ENCODE measurements at places on chromosomes 3 and 15.

- DNase-seq, result no peak
These were observed 683.5 kb downstream of the NR2F2 start for GRCh38 chr15:97014001-97014400.

GRCh38 chr3:49641292-49641691, 32.9 kb upstream of the APEH start:
- no peak for DNase-seq

- DNase-seq, result no peak
These were observed 57.7 kb upstream of the CTNNB1 start for GRCh38 chr3:41141433-41142167.

DNA sequence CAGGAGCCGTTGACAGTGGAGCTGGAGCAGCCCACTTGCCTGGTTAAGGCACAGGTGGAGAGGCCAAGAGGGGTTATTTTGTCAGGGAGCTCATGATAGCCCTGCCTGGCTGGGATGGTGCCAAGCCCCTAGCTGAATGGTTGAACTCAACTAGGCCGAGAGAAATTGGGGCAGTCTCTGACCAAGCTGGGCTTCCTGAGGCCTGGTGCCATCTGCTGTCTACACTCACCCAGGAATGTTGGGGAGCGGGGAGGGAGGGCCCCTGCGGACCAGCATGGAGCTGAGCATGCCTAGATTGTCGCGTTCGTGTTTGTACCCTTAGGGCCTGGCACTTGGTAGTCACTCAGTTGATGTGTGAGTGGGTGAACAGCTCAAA, 1.2 kb downstream of the BRPF1 start:
- DNase-seq, result no peak

DNA sequence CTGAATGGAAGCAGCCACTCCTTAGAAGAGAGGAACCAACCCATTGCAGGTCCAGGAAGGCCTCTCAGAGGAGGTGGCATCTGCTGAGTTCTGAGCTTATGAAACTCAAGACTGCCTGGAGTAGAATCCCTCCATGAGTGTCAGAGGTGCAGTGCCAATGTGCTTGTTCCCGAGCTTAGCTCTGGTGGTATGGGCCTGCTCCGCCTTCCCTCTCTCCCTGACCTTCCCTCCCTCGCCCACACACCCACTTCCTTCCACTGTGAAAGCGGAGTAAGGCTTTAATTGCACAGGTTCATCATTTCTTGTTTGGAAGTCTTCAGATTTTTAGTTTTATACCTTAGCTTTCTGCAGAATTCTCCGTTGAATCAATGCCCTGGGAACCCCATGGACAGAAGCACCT, 208.0 kb upstream of the BHLHE40 start:
- no peak for DNase-seq

GRCh38 chr3:131324923-131325322, 56.7 kb upstream of the NUDT16 start:
- DNase-seq, result no peak

DNA sequence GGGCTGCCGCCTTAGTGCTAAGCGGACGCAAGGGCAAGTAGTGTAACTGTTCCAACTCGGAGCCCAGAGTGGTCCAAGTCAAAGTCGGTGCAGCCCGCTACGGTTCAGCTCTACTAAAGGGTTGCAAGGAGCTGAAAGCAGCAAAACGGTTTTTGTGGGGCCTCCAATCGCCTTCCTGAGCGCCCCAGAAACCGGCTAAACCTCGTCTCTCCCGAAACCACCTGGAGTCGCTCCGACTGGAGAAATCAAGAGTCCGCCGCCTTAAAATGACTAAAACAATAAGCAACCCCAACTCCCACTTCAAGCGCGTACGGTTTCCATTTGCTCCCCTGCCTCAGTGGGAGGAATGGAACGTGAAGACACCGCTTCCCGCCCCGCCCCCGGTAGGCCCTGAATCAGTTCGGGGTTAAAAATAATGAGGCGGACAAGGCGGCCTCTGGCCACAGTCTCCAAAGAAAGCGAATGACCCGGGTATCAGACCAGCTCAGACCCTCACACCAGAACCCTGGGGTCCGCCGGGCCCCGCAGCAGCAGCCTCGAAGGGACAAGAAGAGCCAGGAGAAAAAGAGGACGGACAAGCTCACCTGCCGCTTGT, 401 bp downstream of the SEC11A start:
- DNase-seq, result peak; percentile 22

GRCh38 chr3:33438284-33438668, 1.9 kb downstream of the UBP1 start:
- peak; percentile 45 for DNase-seq

All from hematopoietic multipotent progenitor cell treated with erythropoietin and hydrocortisone succinate and interleukin-3 and kit ligand, for 17 days (in vitro differentiated cells).